ENCODE measurements at places on chromosomes 12 and 14.

- DNase-seq, result peak; percentile 88
Observed at GRCh38 chr14:105223260-105223659, 25.1 kb upstream of the BTBD6 start.

- DNase-seq, result peak; percentile 88
Observed at GRCh38 chr12:52687497-52688385, 7.5 kb upstream of the KRT1 start.

GRCh38 chr12:125185311-125185739 is 120.1 kb downstream of the AACS start:
- DNase-seq, result no peak

DNA sequence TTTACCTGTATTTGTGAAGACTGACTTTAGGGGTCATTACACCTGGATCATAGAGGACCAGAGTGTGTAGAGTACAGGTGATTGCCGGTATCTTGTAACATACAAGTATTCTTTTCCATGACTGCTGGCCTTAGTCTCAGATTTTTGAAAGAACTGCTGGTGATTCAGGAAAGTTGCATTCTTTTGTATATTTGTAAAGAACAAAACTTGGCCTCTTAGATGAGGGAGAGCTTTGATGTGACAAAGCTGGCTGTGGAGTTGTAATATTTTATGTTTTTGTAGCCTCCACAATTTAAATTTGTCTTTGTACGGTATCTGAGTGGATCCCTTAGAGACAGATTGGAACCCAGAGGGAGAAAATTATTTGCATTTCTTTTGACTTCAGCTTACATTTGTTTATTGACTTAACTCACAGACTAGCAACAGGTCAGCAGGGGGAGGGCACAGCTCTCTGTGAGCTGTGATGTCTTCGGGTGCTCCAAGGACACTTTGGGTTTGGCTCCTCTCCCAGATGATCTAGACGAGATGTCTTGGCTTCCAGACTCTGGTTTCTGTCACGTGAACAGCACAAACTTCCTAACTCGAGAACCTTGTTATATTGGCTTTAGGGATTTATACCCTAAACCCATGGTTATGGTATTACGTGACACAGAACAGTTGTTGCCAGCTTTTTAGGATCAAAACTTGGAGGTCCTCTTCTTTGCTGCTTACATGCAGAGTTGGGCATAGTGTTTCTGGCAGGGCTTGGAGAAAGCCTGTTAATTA is 65.9 kb downstream of the DAAM1 start:
- peak; percentile 65 for DNase-seq

GRCh38 chr12:69688021-69688420 is 11.1 kb downstream of the BEST3 start:
- DNase-seq, result peak; percentile 46

GRCh38 chr12:46403719-46404070 is 31.1 kb upstream of the SLC38A2 start:
- DNase-seq, result no peak

GRCh38 chr12:106767954-106768822 is 6.3 kb upstream of the RIC8B start:
- DNase-seq, result no peak
